Stimulated activated CD8-positive, alpha-beta memory T cell treated with anti-CD3 and anti-CD28 coated beads, Interleukin-2, amount 100 ng/mL, for 1 hour (primary cell): ENCODE measurements at places on chromosomes 13 and 19.

GRCh38 chr19:48696353-48697010 lies 711 bp downstream of the FUT2 start:
- no peak for DNase-seq

DNA sequence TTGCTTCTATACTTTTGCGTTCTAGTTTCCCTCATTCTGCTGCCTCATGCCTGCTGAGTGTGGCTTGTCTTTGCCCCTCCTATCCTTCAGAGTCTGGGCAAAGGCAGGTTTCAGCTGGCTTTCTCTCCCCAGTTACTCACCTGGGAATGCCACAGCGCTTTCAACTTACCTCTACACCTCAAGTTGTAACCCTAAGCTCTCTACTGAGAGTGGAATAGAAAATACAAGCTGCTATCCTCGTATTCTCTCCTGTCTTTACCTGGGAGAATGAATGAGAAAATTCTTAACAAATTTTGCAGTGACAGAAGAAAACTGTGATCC lies 316.3 kb upstream of the KLF12 start:
- DNase-seq: no peak

DNA sequence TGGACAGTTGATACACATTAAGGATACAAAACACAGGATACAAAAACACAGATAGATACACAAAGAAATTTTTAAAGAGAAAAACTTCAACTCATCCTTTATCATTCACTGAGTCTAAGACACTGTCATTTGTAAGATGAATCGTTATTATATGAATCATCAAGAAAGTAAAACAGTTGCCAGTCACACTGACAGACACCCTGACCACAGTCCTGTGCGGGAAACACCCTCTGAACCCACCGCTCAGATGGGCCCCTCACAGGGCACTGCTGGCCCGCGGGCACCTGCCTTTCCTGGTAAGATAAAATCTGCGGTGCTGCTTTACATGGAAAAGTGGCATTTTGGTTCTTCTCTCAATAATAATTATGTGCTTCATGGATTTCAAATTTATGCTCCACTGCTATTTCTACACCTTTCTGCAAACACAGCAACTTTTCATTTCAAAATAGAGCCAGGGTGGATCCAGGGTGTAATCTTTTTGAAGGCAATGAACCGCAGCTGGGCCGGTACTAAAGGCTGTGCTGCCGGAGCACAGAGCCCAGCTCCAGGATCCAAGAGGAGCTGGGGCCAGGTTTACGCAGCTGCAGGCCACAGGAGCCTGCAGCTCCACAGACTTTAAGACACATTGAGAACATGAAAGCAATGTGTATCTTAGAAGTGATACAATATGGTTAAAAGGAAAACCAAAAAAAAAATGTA lies 76.8 kb downstream of the TUBGCP3 start:
- no peak for DNase-seq

GRCh38 chr13:113176280-113176679 lies 17.8 kb downstream of the PROZ start:
- no peak for DNase-seq

GRCh38 chr13:98278068-98278724 lies 101.1 kb upstream of the RNF113B start:
- no peak for DNase-seq
